ENCODE measurements at places on chromosomes 13 and 19.

DNA sequence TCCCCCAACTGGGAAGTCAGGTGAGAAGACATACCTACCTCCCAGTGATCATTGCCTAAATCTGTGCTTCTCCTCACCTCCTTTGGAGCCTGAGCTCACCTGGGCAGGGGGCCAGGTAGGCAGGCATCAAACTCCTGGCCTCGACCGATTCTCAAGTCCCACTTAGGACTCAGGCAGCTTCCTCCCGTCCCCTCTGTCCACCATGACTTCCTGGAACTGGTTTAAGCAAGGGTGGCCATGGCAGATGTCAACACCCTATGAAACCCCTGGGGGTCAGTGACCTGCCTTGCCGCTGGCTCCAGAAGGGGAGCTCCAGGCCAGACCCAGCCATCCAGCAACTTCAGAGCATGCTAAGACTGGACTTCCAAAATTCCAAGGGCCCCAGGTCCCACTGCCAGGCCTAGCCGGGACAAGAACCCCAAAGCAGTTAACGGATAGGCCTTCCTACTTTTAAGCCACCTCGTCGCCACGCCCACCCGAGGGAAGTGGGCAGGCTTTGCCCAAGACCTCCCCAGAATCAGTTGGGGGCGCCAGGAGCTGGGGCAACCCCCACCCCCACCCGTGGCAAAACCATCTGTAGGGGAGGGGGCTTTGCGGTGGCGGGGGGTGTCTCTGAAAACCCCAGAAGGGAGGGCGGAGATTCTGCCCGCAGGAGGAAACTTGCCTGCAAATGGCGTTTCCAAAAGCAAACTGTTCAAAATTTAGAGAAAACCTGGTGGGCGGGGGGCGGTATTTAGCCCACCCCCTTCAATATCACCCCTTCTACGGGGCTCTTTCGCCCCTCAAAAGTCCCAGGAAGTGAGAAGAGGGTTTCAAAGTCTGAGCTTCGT, 657 bp downstream of the PLIN3 start:
- DNase-seq = peak; percentile 47

DNA sequence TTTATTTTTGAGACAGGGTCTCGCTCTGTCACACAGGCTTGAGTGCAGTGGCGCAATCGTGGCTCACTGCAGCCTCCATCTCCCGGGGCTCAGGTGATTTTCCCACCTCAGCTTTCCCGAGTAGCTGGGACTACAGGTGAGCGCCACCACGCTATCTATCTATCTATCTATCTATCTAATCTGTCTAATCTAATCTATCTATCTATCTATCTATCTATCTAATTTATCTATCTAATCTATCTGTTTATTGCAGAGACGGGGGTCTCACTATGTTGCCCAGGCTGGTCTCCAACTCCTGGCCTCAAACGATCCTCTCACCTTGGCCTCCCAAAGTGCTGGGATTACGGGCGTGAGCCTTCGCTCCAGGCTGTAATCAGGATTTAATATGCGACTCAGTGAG, 587 bp downstream of the ZNF613 start:
- DNase-seq = no peak

GRCh38 chr13:75425216-75426009, 56.6 kb downstream of the TBC1D4 start:
- DNase-seq = no peak

DNA sequence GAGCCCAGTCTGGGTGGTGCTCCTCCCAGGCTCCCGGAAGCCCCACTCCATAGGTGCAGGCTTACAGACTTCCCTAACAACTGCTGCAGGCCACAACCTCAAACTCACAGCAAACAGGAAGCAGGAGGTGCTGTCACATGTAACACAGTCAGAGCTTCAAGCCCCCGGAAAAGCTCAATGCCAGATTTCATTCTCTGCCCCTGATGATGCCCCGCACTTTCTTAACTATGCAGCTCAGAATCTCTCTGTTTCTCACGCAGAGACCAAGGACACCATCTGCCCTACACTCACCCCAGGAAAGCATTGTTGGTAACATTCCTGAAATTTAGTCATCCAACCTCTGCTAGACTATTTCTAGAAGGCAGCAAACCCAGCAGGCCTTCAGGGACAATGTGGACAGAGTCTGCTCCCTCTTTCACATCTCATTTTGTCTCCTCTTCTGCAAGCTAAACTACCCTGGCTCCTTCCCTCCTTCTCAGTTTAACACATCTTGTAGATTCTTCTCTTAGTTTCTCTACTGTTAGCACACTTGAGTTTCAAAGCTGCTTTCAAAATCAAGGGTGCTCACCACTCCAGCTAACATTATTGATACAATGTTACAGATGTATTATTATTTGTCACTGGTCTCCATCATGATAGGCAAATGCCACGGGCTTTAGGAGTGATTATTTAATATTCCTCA, 162.5 kb downstream of the KCTD12 start:
- DNase-seq = no peak

GRCh38 chr13:62702502-62702901, 1286.9 kb upstream of the PCDH20 start:
- no peak for DNase-seq

DNA sequence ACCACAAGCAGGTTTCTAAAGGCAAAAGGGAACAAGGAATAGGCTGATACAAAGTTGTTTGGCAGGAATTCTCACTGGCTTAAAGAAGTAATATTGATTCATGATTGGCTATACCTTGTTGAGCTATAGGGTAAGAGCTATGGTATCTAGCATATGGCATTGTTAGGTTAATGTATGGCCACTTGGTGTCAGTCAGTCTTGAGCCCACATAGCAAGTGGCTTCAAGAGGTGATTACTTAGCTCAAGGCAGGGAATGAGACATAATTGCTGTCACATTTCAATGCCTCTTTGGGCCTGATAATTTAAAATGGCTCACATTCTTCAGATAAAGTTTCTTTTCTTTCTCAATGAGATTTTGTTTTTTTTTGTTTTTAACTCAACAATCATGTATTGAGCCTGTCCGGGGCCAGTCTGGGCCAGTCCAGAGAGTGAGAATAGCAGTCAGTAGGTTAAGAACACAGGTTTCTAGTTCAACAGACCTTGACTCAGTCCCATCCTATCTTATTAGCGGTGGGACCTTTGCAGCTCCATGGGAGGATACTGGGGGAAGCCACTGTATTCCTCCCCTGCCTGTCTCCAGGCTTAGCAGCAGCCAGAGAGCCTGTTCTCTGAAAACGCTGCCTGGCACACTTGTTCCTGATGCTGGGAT, 45.8 kb upstream of the RCBTB2 start:
- DNase-seq = no peak

DNA sequence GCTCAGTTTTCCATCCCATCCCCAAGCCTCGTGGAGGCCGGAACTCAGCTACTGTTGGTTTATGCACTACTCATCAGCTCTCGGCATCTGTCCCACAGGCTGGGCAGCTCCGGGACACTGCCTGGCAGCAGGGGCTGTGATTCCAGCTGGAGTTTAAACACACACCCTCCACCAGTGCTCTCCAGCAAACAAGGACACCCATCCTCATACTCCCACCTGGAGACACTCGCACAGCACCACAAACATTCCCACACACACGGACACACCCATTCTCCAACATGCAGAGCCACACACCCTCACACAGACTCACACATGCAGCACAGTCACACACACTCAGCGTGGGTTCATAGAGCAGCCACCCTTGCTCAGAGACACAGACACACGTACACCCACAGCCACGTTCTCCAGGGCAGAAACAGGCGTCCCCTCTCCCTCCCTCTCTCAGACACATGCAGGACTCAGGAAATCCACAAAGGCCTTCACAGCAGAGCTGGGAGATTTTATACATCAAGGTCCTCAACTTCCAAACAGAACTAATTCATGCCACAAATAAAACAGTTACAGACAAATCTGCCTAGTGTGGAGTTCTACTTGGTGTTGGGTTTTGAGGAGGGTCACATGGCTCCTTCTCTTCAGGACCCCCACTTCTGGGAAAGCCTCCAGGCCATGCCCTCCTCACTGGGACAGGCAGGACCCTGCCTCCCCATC, 785.4 kb downstream of the UQCRFS1 start:
- no peak for DNase-seq

DNA sequence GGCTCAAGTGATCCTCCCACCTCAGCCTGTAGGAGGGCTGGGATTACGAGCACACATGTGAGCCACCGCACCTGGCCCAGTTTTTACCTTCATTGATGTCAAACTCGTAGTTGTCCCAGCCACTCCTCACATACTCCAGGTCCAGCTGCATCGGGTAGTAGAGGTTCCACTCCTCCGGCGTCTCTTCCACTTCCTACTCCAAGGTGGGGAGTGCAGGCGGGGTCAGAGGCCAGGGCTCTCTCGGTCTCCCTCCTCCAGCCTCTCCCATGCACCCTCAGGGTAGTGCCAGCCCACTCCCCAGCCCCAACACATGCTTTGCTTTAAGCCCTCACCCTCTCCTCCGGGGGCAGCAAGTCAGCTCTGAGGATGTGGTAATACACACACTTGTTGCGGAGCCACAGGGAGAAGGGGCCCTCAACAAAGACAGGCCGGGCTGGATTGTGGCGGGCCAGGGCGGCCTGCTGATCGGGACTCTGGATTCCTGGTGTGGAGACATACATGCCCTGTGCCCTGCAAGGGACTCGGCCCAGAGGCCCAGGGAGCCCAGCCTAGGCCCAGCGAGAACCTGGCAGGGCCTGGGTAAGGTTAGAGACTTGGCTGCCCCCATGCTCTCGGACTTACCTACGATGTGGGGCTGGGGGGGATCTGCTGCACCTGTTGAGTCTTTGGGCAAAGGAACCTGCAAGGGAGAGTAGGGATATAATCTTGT, 1.9 kb upstream of the ZNF653 start:
- no peak for DNase-seq

DNA sequence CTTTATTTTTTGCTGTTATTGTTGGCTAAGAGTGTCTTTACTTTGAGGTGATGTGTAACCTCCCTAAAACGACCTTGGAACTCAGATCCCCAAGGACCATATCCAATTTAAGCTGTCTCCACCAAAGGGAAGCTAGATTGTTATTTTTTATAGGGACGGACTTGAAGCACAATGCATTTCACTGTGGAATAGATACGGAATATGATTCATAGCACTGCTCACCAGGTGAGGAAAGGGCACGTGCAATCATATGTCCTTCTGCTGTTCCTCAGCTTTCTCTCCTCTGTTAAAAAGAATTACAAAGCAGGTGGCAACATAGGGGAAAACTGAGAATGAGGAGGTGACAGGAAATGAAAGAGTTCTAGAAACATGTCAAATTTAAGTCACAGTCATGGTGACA, 679.0 kb downstream of the PCDH9 start:
- no peak for DNase-seq

- DNase-seq = no peak
These were observed 179.3 kb downstream of the ZIC5 start for GRCh38 chr13:99792079-99792921.

DNA sequence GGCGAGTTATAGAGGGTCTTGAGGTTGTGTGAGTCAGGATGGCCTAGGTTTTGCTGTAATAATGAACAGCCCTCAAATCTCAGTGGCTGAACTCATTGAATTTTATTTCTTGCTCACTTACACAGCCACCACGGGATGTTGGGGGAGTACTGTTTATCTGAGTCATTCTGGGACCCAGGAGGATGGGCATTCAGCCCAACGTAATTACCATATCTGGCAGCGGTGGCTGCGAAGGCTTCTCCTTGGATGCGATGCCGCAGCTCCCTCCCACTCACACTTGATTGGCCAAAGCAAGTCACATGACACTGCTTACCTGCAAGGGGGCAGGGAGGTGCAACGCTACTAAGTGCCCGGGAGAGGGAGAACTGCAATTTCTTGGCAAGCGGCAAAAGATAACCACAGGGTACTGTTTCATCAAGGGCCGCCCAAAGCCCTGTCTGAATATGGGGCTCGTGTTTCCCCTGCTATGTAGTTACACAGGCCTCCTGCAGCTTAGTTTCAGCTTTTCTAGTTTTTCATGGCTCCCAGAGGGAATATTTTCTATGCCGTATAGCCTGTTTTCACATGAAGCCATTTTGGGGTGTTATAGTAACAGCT, 19.9 kb downstream of the ZSWIM9 start:
- DNase-seq = peak; percentile 38

DNA sequence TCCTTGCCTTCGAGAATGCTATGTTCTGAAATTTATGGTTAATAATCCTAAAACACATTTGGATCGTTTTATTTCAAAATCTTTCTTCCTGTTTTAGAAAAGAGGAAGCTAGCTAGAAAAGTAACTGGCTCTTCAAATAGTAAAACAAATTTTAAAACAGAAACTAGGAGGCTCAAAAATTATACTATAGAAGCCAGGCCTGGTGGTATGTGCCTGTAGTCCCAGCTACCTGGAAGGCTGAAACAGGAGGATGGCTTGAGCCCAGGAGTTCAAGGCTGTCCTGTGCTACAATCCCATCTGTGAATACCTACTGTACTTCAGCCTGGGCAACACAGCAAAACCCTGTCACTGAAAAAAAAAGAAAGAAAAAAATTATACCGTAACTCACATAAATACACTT, 57.9 kb downstream of the ELF1 start:
- DNase-seq = no peak

DNA sequence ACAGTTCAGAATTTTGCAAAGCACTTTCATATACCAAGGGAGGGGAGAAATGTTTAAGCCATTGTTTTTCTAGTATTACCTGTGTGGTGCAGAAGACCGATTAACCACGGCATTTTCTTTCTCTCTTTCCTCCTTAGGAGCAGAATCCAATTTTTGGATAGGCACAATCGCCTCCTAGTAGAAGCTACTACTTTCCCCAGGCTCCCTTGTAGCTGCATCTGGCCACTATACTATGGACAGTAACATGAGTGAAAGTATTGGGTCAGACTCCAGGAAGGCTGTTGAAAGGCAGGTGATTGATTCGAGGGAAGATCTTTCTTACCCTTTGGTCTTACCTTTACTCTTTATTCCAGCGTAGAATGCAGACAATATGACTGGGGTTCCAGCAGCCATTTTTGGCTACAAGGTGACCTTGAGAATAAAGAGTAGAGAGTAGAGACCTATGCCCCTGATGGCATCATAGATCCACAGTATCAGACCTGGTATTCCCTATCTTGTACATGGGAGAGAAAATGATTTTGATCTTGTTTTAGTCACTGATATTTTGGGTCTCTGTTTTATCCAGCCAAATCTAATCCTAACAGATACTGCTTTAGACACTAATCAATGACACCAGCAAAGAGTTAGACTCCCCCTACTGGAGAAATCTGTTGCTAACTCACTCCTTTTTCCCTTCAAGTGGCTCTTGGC, 77.0 kb downstream of the LRRC63 start:
- no peak for DNase-seq

DNA sequence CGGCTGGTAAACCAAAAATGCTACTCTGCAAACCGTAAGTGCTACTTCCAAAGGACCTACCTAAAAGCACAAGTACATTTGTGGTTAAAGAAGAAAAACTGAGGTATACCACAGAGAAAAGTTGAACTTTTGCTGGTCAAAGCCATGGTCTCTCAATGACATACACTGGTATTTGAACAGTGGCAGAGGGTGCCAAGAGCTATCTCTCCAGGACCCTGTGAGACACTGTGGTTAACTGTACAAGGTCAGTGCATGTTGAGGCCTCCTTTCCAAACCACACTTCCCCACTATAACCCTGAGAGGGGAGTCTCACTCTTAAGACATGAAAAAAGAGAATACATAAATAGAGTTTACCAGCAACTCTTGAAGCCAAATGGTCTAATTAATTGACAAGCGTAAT, 49.5 kb downstream of the COL4A1 start:
- no peak for DNase-seq
